ENCODE measurements at places on chromosomes 13 and 19.

- no peak for DNase-seq
Measured at GRCh38 chr13:35987572-35988513, 143.3 kb downstream of the DCLK1 start.

- no peak for DNase-seq
Measured at GRCh38 chr13:101698400-101698799, 245.9 kb downstream of the ITGBL1 start.

GRCh38 chr19:3586707-3587346 lies 1.5 kb downstream of the GIPC3 start:
- no peak for DNase-seq

GRCh38 chr19:8640402-8641004 lies 10.1 kb downstream of the NFILZ start:
- no peak for DNase-seq

DNA sequence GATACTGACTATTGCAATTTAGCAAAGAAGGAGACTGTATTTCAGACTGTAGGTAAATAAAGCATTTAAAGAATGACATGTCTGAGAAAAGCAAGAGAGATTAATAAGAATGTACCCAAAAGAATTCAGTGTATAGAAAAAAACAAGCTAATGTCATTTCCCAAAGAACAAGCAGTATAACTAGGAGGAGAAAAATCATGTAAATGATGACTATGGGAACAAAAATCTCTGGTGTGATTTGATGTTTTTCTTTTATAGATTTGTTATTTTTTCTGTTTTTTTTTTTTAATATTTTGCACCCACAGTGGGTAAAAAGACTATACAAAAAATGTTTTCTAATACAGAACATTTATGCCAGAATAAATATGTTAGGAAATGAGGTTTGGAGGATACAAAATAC lies 801.0 kb downstream of the PCDH9 start:
- DNase-seq: no peak

- no peak for DNase-seq
Measured at GRCh38 chr13:45219123-45219891, 18.5 kb upstream of the KCTD4 start.

GRCh38 chr13:73961181-73961580 lies 173.0 kb downstream of the KLF12 start:
- DNase-seq: no peak

DNA sequence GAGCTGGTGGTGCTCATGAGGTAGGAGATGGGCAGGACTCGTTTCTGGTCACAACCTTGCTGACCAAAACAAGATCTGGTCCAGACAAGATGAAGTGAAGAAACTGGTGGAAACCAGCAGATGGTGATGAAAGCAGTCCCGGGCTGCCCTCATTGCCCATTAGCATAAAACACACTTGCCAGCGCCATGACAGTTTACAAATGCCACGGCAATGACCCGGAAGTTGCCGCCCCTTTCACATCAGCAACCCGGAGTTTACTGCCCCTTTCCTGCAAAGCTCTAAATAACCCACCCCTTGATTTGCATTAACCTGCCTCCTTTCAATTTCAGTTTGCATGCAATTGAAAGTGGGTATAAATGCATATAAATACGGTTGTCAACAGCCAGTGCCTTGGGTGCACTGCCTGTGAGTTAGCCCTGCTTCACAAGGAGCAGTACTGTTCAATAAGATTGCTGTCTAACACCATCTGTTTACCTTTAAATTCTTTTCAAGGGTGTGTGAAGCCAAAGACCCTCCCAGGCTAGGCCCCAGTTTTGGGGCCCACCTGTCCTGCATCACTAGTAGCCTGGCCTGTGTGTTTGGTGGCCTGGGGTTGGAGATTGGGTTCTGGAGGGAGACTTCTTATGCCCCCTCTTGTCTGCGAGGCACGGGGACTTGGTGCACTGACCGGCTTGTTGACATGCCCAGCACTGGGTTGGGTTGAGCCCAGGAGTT lies 38.8 kb downstream of the CHST8 start:
- DNase-seq: no peak

- peak; percentile 97 for DNase-seq
Measured at GRCh38 chr19:34676697-34677385, at the start of gene SCGB2B2. Gene SCGB2B2, minus strand, starts transcription at chr19:34677159. Its CDS starts 82,596 bp downstream, at chr19:34594563.

GRCh38 chr13:72648513-72649065 lies 78.8 kb downstream of the MZT1 start:
- DNase-seq: no peak

DNA sequence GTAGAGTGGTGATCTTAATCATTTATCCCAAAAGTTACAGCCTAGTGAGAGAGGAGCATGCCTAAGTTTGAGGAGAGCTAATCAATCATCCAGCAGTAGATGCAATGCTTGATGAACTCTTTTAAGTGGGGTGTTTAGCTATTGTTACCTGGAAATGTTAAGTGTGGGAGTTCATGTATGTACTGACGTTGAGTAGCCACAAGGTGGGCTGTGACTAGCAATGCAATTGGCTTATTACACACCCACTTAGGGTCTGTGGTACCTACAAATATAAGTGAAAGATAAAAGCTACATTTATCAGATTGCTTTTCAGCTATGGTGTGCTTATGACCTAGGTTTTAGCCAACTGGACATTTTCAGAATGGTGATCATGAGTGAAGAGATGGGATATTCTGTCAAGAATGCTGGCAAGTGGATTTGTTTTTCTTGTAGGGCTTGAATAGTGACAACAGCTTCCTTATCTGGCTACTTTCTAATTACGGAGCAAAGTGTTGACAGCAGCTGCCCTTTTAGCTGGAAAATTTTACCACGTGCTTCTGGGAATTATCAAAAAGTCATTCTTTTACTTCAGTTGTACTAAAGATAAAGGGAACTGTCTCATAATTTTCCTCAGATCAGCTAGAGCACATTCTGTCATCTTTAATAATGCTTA lies 170.6 kb downstream of the POSTN start:
- DNase-seq: no peak

- DNase-seq: no peak
Measured at GRCh38 chr13:85896516-85897450, 97.6 kb upstream of the SLITRK6 start.

- no peak for DNase-seq
Measured at GRCh38 chr19:43407416-43408005, 7.2 kb upstream of the TEX101 start.

- no peak for DNase-seq
Measured at GRCh38 chr19:29418201-29418600, 107.6 kb upstream of the VSTM2B start.

DNA sequence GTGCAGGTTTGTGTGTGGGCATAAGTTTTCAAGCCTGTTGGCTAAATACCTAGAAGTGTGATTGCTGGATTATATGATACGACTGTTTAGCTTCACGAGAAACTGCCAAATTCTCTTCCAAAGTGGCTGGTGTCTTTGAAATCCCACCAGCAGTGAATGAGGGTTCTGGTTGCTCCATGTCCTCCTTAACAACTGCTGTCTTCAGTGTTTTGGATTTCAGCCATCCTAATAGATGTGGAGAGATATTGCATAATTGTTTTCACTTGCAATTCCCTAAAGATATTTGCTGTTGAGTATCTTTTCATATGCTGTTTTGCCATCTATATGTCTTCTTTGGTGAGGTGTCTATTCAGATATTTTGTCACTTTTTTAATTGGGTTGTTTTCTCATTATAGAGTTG lies 390.5 kb downstream of the ZNF536 start:
- no peak for DNase-seq

- no peak for DNase-seq
Measured at GRCh38 chr13:114121496-114122126, 10.8 kb downstream of the RASA3 start.

DNA sequence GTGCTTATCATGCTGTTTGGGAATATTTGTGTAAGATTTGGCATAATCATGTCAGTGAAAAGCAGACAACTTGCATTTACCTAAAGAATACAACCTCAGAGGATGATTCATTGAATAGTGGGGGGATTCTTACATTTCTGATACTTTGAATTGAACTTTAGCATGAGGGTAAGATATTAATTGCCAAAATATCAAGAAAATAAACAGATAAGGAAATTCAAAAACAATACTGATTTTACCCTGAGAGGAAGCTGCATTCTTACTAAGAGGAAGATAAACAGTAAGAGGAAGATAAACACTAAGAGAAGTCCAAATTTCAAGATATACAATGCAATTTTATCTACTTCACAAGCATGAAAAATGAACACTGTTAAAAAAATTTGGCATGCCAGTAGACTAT lies 2564.3 kb upstream of the PCDH20 start:
- DNase-seq: no peak

GRCh38 chr13:46662690-46663089 lies 109.7 kb downstream of the LRCH1 start:
- no peak for DNase-seq

- peak; percentile 10 for DNase-seq
Measured at GRCh38 chr13:46097015-46097414, 7.8 kb downstream of the CPB2 start.

DNA sequence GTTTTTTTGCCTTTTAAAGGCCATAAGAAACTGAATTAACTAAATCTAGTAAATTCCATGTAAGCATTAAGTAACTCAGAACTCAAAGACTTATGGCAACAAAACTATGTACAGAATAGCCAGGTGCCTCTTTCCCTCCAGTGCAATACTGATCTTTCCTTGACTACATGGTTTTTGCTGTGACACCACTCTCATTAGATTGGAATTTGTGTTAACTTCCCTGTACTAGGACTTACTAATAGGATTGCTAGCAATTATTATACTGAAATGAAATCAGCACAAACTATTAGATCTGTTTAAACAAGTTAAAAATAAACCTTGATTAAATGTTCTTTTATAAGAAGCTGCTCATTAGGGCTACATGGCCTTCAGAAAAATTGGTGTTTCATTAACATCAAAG lies 96.3 kb downstream of the DACH1 start:
- DNase-seq: no peak

DNA sequence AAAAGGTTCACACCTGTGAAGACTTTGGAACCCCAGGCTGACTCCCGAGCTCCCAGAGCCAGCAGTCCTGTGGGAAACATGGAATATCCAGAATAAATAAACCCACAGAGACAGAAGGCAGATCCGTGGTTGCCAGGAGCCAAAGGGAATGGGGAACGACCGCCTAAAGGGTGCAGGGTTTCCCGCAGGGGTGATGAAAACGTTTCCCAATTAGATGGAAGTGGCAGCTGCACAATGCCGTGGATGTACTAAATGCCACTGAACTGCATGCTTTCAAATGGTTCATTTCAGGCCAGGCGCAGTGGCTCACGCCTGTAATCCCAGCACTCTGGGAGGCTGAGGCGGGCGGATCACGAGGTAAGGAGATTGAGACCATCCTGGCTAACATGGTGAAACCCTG lies 23.4 kb upstream of the DPRX start:
- DNase-seq: no peak

- DNase-seq: peak; percentile 61
Measured at GRCh38 chr13:26184791-26185250, 37.3 kb downstream of the RNF6 start.

GRCh38 chr13:24511019-24511815 lies 1.4 kb downstream of the PARP4 start:
- peak; percentile 29 for DNase-seq

GRCh38 chr13:111037927-111038326 lies 77.2 kb upstream of the ARHGEF7 start:
- no peak for DNase-seq

DNA sequence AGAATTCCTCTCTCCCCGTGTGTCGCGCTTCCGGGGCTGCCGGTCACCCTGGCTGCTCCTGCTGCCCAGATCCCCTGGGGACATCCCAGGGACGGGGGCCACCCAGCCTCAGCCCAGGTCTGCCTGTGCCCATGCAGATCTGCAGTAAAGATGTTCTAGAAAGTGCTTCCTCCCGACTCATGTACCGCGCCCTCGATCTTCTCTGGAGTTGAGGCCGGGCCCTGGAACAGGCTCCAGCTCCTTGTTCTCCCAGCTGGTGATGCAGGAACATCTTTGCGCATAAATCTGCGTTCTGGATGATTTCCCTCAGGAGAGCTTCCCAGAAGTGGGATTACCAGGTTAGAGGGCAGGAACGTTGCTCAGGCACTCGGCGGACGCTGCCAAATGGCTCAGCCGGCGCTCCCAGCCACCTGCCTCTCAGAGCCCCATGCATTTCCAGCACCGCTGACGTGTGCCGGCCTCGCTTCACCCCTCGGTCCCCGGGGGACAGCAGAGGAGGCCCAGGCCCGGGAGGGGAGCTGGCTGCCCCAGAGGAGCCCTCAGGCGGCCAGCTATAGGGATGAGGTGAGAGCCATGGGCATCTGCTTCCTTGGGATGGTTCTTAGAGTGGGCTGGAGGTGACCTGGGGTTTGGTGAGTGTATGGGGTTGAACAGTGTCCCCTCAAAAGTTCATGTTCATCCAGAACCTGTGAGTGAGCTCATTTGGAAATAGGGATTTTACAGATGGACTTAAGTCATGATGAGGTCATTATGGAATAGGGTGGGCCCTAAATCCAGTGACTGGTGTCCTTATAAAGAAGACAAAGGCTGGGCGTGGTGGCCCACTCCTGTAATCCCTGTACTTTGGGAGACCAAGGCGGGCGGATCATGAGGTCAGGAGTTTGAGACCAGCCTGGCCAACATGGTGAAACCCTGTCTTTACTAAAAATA lies 42.6 kb downstream of the CRTC1 start:
- DNase-seq: peak; percentile 83

- no peak for DNase-seq
Measured at GRCh38 chr13:47033216-47033615, 136.4 kb upstream of the HTR2A start.

GRCh38 chr19:42521346-42522030 lies 6.8 kb downstream of the CEACAM1 start:
- no peak for DNase-seq

- DNase-seq: no peak
Measured at GRCh38 chr19:17450264-17451075, 2.0 kb upstream of the TMEM221 start.

- DNase-seq: no peak
Measured at GRCh38 chr13:20699715-20700114, 3.8 kb upstream of the IL17D start.

DNA sequence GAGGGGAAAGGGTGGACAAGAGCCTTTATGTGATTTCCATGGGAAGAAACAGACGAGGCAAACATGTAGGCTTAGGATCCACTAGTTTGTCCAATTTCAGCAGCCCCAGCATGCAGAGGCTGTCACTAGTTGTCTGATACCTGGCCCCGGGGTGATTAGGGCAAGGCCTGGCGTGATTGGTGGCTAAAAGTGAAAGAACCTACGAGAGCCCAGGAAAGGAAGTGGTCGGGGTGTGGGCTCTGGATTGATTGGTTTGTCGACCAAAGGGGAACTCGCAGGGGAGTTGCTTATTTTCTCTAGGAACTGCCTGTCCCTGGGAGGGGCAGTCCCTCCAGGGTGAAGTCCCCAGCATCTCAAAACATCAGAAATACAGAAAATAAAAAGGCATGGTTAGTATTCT lies 64.2 kb upstream of the UQCRFS1 start:
- DNase-seq: peak; percentile 32

- no peak for DNase-seq
Measured at GRCh38 chr13:106498158-106498557, 37.3 kb downstream of the EFNB2 start.

Data from NCI-H1417 (cell line).